CD4-positive, CD25-positive, alpha-beta regulatory T cell (primary cell): ENCODE measurements at places on chromosomes 3 and 15.

GRCh38 chr3:1907911-1908310 lies 190.8 kb upstream of the CNTN4 start:
- DNase-seq, result no peak

GRCh38 chr15:84778194-84778593 lies 29.8 kb downstream of the ZNF592 start:
- DNase-seq, result no peak

- no peak for DNase-seq
These were observed 90.0 kb upstream of the SPATA12 start for GRCh38 chr3:56970461-56970879.

- DNase-seq, result no peak
These were observed 27.0 kb upstream of the CAPN3 start for GRCh38 chr15:42332331-42332730.

DNA sequence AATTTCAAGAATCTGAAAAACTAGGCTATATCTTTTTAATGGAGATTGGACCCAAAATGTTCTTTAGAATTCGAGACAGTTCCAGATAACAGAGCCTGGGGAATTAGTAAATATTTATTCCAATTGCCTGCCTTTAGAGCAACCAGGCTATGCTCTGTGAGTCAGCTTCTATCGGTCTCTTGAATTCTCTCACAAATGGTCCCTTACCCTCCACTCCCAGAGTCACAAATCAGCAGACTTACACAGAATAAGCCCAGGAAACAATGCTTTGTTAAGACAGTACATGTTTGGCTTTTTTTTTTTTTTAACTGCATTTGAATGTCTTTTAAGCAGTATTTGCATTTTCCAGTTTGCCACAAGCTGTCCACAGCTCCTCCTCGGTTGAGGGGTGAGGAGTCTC lies 460.7 kb upstream of the CBLB start:
- DNase-seq, result no peak

GRCh38 chr3:128190501-128190900 lies 37.2 kb downstream of the EEFSEC start:
- DNase-seq, result no peak

DNA sequence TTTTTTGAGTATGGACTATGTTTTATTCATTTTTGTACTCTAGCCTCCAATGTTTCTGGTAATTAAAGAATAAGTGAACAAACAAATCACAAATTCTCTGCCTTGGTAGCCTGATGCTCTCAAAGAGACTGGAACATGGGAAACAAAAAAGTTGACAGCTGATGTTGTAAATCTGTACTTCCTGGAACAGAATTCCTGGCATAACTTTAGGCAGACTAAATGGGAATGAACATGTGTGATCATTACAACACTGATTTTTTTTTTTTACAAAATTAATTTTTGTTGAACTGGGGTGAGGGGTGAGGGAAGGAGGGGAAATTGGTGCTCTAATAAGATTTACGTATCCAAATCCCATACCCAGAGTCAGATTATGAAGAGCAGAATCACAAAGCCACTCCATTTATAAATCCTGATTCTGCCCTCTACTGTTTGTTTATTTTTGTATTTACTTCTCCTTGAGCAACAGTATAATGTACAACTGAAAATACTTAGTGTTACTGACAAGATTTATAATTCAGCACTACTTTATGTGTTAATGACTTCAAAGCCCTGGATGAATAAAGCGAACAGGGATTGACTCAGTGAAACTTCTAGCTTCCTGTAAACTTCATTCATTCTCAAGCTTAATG lies 165.0 kb downstream of the FRMD5 start:
- DNase-seq, result no peak
